ENCODE measurements at places on chromosomes 5 and 9.

- no peak for DNase-seq
These were observed 50.5 kb downstream of the PDE4D start for GRCh38 chr5:59842999-59843398.

DNA sequence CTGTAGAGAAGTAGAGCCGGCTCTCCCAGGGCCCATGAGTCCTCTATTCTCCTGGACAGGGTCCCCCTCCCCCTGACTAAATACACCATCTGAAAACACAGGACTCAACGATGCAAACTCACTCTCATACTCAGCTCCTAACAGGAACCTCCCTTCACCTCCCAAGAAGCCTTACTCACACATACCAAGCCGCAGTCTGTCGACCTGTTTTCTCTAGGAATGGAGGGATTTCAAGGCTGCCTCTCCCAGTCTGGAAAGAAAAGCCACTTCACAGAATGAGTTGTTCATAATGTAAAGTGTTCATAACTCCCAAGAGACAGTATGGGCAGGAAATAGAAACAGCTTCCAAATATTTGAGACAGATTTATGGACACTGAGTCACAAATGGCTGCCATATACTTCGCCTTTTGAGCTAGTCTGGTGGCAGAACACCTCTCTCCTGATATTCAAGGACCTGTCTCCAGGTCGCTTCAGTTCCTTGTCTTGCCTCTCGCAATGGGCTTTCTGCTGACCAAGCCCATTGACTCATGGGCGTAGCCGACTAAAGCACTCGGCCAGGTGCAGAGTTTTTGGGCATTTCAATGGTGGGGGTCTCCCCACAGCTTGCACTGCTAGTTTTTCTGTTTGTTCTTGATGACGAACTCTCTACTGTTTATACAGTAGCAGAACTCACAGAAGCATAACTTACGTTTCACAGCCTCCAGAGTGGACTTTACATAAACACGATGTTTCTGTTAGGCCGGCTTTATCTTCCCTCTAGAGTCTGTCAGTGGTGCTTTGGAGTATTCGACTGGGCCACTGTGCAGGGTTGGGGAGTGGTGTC, 25.0 kb upstream of the IL17B start:
- DNase-seq = no peak

GRCh38 chr5:132704875-132705274, 31.1 kb downstream of the IL4 start:
- no peak for DNase-seq

- peak; percentile 1 for DNase-seq
These were observed 36.2 kb upstream of the OTULIN start for GRCh38 chr5:14628346-14628745.

GRCh38 chr5:61306531-61307131, 25.4 kb upstream of the ZSWIM6 start:
- DNase-seq = no peak

DNA sequence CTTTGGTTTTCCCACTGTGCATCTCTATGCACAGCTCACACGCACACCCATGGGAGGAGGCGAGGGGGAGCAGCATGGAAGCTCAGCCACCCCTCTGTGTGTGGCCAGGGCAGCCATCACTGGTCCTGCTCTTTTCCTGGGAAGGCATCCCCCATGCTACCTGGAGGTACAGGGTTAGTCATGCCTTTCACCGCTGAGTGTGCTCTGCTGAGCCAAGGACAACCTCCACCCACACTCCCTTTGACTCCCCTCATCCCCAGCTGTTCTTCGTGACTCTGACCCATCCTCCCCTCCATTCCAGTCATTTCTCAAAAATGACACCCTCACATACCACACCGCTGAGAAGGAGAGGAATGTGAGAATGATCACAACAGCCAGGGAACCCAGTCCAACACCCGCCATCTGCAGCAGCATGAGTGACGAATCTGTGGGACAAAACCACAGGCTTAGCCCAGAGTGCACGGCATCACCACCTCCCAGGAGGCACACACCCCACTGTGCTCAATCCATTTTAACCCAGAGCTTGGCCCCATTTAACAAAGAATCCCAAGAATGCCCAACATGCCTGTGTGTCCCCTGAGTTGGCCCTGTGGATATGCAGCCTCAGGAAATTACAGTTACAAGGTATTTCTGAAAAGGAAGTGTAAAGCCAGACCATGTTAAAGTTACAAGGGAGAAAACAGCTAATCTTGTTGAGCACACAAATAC, 133.4 kb downstream of the SUSD1 start:
- DNase-seq = no peak

Data from stimulated activated CD4-positive, alpha-beta T cell treated with anti-CD3 and anti-CD28 coated beads, Interleukin-1b, Interleukin-23, amount 100 ng/mL, for 1 hour (primary cell).